ENCODE measurements at places on chromosomes 16 and 17.

- DNase-seq: no peak
These were observed 17.7 kb downstream of the KIF19 start for GRCh38 chr17:74343526-74344284.

DNA sequence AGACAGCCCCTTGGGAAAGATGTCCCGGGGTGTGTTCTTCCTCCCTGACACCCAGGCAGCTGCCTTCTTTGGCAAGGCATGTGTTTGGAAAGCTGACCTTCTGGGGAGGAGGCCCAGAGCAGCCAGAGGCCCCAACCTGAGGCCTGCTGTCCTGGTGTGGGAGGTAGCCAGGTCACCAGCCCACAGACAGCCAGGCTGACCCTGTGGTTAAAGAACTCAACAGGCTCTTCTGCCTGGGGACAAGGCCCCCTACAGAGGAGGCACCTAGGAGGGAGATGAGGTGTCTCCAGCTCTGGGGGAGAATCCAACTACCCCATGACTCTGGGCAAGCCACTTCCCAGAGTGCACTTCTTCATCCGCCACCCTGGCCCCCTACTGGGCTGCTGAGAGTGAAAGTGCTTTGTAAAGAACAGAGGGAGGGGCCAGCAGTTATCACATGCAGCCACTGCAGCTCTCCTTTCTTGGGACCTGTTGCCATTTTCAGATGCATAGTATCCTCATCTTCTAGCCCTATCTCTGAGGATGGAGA is 13.1 kb upstream of the SREBF1 start:
- no peak for DNase-seq

- DNase-seq: no peak
These were observed 43.2 kb upstream of the PVALEF start for GRCh38 chr17:81121841-81122733.

GRCh38 chr17:75819116-75819515 is 25.1 kb downstream of the UNC13D start:
- DNase-seq: no peak

GRCh38 chr17:31515267-31515666 is 123.8 kb downstream of the RAB11FIP4 start:
- DNase-seq: no peak

DNA sequence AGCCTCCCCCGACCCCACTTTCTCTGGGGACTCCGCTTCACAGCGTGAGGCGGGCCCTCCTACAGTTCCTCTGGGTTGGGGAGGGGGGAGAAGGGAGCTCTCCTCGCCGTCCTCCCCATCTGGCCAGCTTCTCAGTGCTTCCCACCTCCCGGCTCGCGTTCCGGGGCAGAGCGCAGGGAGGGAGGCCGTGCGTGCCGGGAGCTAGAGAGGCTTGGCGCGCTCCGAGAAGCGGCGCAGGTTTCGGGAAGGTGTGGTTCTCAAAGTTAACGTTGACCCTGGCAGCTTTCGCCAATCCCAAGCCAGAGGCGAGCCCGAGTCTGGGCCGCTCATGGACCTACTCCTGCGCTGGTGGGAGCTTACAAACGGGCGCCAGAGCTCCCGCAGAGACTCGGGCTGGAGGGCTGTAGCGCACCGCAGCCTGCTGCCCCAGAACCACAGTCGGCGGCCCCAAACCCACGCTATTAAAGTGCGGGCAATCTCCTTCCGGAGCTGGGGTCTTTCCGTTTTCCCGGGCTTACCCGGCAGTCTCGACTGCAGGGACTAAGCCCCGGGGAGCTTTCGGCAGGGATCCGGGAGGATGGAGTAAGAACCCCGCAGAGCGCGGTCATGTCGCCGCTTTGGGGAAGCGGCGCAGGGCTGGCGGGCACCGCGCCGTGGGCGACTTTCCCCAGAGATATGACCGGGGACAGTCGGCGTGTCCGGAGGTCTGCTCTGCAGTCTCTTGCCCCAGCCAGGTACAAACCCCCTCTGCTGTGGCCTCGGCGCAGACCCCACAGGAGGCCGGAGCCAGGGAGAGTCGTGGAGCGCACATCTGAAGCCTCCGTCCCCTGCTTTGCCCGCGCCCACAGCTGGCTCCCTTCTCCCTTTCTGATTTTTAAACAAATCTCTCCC is 787 bp downstream of the CDH11 start:
- DNase-seq: no peak

DNA sequence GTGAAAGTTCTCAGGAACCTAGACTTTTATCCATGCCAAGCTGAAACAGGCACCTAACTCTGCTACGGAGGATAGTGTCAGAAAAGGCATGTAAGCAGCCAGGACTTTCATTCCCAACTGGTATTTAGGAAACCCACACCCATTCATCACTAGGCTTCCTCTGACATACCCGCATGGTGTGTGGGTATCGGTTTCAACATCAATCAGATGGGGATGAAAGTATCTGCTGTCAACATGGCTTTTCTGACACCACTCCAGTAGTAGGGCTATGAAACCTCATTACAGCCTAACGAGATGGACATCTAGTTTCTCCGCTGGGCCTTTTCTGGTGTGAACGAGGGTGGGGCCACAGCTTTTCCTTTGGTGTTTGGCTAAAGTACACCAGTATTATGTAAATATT is 1178.3 kb downstream of the CDH11 start:
- no peak for DNase-seq

- no peak for DNase-seq
These were observed 26.1 kb upstream of the XYLT1 start for GRCh38 chr16:17496891-17497290.

DNA sequence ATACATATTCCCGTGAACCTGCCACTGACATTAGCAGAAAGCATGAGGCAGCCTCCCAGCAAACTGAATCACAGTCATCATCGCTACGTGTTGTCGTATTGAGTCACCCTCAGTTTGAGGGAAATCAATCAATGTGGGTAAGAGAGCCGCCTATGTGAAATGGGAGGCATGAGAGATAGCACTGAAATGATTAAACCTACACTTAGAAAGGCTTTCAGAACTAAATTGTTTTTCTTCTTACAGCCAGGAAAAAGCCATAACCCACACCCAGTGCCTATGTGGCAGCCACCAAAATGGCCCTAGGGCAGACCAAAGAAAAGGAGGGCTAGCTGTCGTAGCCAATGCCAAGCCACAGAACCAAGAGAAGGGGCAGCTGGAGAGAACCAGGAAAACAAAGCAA is 90.5 kb downstream of the ADAMTS18 start:
- DNase-seq: no peak

- no peak for DNase-seq
These were observed 106.7 kb downstream of the TTC19 start for GRCh38 chr17:16106161-16106891.

GRCh38 chr17:53475002-53475401 is 347.7 kb upstream of the KIF2B start:
- DNase-seq: no peak

- no peak for DNase-seq
These were observed 28.0 kb upstream of the CDH13 start for GRCh38 chr16:82598771-82599170.

- DNase-seq: no peak
These were observed 3.0 kb downstream of the CACNG1 start for GRCh38 chr17:67047382-67047781.

DNA sequence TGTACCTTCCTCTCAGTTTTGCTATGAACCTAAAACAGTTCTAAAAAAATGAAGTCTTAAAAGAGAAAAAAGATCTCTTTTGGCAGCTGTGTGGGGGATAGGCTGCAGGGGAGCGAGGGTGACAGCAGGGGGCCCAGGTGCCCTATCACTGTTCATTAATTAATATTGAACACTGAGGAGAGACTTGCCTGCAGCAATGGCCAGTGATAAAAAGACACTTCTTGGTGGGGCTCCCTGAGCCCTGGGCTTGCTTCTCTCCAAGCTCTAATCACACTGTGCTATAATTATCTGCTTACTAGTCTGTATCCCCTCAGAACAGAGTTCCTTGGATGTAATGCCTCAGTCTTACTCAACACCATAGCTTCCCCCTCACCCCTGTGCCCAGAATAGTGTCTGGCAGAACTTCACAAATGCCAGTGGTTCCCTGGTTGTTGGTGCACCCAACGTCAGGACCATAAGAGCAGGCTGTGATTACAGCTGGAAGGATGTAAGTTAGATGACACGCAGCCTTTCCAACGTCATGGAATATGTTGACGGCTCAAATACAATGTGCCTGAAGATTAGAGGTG is 52.0 kb upstream of the IRX6 start:
- DNase-seq: no peak

DNA sequence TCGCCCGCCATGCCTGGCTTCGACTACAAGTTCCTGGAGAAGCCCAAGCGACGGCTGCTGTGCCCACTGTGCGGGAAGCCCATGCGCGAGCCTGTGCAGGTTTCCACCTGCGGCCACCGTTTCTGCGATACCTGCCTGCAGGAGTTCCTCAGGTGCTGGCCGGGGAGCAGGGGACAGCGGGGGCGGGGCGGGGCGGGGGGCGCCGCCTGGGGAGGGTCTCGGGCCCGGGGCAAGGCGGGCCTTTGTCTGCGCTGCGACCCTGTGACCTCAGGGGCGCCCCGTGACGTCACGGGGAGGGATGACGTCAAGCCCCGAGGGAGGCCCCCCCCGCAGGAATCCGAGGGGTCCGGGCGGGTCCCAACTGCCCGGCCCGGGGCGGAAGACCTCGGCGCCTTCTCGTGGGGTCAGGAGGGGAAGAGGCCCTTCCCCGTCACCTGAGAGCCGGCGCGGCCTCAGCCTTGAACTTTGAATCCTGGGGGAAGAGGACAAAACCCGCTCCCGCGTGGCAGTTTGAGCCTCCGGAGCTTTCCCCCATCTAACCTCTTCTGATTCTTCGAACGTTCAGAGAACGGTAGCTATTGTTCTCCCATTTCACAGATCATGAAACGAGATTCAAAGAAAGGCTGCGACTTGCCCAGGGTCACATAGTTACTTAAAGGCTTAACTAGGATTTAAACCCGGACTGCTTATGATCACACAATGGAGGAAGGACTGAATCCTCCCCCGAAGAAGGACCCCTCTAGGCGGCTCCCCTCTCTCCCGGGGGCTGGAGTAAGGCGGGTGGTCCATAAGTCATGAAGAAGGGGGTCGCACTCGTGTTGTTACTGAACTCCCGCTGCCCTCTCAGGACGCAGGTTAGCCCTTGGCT is 527 bp downstream of the TRAF4 start:
- DNase-seq: peak; percentile 78

- DNase-seq: no peak
These were observed 52.8 kb downstream of the GSG1L start for GRCh38 chr16:28010671-28011070.

- DNase-seq: no peak
These were observed 157.4 kb downstream of the WWOX start for GRCh38 chr16:78256686-78257375.

DNA sequence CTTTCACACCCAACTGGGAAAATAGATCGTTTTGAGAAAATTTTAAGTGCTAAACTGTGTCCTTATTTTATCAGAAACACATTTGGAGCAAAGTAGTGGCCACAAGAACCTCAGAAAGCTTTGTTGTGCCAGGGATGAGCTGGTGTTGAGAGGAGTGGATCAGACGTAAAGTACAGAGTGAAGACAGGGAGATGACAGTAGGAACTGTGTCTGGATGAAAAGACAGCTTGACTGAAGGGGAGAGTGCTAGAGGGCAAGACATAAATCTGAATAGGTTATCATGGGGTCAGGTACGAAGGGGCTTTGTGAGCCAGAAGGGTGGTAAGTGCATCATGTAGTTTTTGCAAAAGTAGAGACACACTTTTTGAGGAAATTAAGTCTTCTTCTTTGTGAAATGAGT is 39.3 kb upstream of the CARMIL2 start:
- no peak for DNase-seq

- no peak for DNase-seq
These were observed 5.4 kb downstream of the LHX1 start for GRCh38 chr17:36942631-36943125.

DNA sequence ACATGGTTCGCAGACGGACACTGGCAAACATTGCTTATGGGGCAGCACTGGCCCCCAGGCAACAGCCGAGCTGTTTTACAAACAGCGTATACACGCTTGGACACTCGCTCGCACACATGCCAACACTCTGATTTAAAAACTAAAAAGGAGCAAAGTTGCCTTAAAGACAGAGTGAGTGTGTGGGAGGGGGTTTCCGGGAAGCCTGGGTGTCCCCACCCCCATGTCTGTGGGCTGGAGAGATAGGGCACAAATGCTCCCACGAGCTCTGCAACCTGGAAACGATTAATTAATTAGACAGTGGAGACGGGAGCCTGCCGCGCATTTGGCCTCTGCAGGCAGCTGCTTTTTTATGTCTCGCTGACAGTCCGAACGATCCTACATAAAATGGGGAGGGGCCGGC is 107.9 kb upstream of the ZNF469 start:
- DNase-seq: no peak

DNA sequence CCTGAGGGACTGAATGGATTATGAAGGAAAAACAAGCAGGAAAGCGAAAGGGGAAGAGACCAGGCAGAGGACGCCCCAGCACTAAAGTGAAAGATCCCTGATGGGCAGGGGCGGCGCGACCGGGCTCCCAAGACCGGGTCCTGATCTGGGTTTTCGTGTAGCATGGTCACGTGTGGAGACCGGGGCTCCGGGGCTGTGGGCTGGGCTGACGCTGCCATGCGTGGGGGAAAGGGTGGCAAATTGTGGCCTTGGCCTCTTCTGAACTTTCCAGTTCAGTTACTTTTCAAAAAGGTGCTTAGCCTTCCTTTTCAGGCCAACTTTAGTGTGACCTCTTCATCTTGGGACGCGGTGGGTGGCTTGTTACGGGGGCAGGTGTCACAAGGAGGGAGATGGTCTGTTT is 57.5 kb downstream of the METRNL start:
- DNase-seq: no peak

GRCh38 chr17:3768769-3769168 is 32.2 kb downstream of the ITGAE start:
- no peak for DNase-seq

DNA sequence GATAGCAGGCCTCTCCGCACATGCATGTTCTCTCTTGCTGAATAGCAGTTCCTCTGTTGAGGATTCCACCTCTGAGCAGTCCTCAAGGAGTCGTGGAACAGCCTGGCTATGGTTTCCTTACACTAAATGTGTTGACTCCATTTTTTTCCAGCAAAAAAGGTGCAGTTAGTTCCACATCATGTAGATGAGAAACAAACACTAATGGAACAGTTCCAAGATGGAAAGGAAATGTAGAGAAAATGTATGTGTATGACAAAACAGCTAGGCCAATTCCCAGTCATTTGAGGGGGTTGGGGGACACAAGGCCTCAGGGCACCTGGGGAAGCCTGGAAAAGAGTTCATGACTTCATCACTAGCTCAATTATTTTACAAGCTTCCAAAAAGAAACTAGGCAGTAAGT is 90.0 kb downstream of the CFDP1 start:
- no peak for DNase-seq

- no peak for DNase-seq
These were observed 85.1 kb downstream of the SLC39A11 start for GRCh38 chr17:73007407-73007806.

- DNase-seq: no peak
These were observed 13.9 kb upstream of the STAT3 start for GRCh38 chr17:42402117-42402516.

DNA sequence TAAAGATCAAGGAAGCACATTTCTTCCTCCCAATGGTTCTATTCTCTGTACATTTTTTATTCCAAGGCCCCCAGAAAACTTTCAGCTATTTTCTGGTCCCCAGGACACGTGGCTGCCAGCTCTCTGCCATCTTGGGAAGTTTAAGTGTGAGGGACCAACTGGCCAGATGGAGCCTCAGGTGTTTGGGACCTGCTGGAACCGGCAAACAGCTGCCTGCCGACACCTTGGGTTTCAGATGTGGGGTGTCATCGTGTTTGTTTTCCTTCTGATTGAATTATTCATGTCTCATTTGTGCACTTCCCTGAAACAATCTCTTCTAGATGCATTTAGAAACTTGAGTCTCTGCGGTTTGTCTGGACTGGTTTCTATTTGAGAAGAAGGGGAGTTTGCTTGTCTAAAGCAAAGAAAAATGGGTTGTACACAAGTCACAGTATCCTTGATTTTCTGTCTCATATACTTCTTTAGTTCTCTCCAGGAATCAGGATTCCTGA is 386.5 kb downstream of the SLC39A11 start:
- no peak for DNase-seq
